ENCODE measurements at places on chromosomes 13 and 19. TPM values are rescaled to one million over a fixed set of nuclear protein-coding genes. Genes with fewer than 3 reads are reported as not detected.
A peak's percentile ranks its signal among the peaks of the same experiment; 100 is the strongest.

DNA sequence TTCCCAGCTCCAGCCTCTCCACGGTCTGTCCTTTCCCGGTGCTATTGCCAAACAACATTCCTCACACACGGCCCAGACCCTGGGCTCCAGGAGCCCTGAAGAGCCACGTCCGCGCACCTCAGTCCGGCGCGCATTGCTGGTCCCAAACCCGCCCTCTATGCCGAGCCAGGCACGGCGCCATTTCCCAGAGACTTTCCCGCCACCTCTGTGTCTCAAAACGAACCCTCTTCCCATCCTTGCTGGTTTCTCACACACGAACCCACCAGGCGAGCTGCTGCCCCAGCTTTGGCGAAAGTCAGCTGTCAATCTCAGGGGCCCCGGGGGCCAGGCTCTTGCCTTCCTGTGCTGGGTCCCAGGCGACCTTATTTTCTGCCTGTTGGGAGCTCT is 28.0 kb upstream of the F7 start:
- H3K4me3 ChIP-seq, result no peak overlapping the region
- H3K27me3 ChIP-seq, result no peaks in the 10 kb centered on the region
- H3K36me3 ChIP-seq, result no peaks in the 10 kb centered on the region
- H3K4me1 ChIP-seq, result no peaks in the 10 kb centered on the region

DNA sequence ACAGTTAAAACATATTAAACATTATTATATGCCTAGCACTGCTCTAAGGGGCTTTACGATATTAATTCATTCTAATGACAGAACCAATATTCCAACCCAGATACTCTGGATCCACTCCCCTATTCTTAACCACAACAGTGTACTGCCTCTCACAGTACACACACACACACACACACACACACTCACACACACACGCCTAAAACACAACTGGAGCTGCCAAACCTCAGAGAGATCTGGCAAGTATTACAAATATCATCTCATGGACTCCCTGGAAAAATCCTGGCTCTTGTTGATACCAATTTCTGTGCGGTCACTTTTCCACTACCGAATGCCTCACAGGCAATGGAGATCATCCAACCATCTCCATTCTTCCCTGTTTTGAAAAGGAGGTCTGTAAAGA is 1.3 kb downstream of the ZNF780A start:
- H3K4me1 ChIP-seq, result peaks cover 6% of the 10 kb centered on the region
- H3K36me3 ChIP-seq, result peaks cover 2% of the 10 kb centered on the region
- DNase-seq, result no peak

- H3K27me3 ChIP-seq, result no peaks in the 10 kb centered on the region
- no peak overlapping the region for H3K27ac ChIP-seq
- no peak for DNase-seq
- H3K4me3 ChIP-seq, result no peak overlapping the region
- H3K4me1 ChIP-seq, result no peaks in the 10 kb centered on the region
These were observed 130.5 kb downstream of the ATP11A start for GRCh38 chr13:112820318-112820717.

- H3K4me3 ChIP-seq, result no peak overlapping the region
- DNase-seq, result no peak
- no peaks in the 10 kb centered on the region for H3K27me3 ChIP-seq
- no peak overlapping the region for H3K27ac ChIP-seq
- no peaks in the 10 kb centered on the region for H3K36me3 ChIP-seq
- no peaks in the 10 kb centered on the region for H3K4me1 ChIP-seq
These were observed 128.7 kb downstream of the LIG4 start for GRCh38 chr13:108086678-108087077.

Gene FCHO1
- total RNA-seq, result 4.9 TPM

DNA sequence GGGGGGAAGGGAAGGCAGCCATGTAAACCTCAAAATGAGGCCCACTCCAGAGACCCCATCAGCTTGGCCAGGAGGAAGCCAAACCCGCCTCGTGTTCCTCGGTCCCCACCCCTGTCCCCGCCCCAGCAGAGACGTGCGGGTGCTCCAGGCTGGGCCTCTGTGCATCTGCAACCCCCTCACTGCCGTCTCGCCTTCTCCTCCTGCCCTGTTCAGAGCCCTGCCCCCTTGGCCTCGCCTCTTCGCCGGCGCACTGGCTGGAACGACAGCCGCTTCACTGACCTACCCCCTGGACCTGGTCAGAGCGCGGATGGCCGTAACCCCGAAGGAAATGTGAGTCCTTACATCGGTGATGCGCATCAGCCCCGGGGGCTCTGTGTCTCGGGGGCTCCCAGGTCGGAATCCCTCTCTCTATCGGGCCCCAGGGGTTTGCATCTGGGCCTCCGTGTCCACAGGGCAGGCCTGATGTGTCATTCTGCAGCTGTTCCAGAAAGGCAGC is 32.2 kb downstream of the TMEM161A start:
- peaks cover 7% of the 10 kb centered on the region for H3K4me1 ChIP-seq
- peak; percentile 39 for DNase-seq
- H3K27ac ChIP-seq, result no peak overlapping the region
- H3K4me3 ChIP-seq, result peak overlapping the region; percentile 34

- H3K27me3 ChIP-seq, result no peaks in the 10 kb centered on the region
- DNase-seq, result peak; percentile 76
- no peak overlapping the region for H3K27ac ChIP-seq
- no peak overlapping the region for H3K4me3 ChIP-seq
These were observed 565.1 kb downstream of the LIG4 start for GRCh38 chr13:107650081-107650701.

GRCh38 chr19:32976223-32976805 is 4.3 kb downstream of the FAAP24 start:
- no peaks in the 10 kb centered on the region for H3K27me3 ChIP-seq
- peaks cover under 1% of the 10 kb centered on the region for H3K4me1 ChIP-seq
- peak; percentile 84 for DNase-seq
- H3K4me3 ChIP-seq, result no peak overlapping the region

DNA sequence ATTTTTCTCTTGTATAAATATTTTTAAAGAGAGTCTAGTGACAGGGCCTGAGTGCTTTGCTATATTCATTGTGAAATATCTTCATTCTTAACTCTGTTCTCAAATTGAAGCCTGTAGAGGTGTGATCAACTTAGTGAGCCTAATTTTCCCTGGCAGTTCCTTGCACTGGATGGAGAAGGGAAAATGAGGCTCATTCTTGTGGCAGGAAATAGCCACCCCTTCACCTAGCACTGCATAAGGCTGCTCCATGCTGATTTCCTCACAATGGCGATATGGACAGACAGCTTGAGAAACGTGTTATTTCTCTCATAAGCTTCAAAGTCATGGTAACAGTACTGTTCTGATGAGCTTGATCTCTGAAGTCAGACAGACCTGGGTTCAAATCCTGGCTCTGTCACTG is 146.2 kb downstream of the AKAP11 start:
- H3K27me3 ChIP-seq, result no peaks in the 10 kb centered on the region
- H3K27ac ChIP-seq, result no peak overlapping the region
- H3K4me3 ChIP-seq, result no peak overlapping the region

Gene SRRM5
- total RNA-seq, result 0.28 TPM

Gene THSD8
- total RNA-seq, result 8.6 TPM

- H3K4me1 ChIP-seq, result peaks cover 8% of the 10 kb centered on the region
- H3K27ac ChIP-seq, result no peak overlapping the region
- H3K27me3 ChIP-seq, result no peaks in the 10 kb centered on the region
- no peak overlapping the region for H3K4me3 ChIP-seq
These were observed 60.0 kb upstream of the GPR183 start for GRCh38 chr13:99367106-99367616.

- H3K4me3 ChIP-seq, result no peak overlapping the region
- H3K27me3 ChIP-seq, result no peaks in the 10 kb centered on the region
- no peaks in the 10 kb centered on the region for H3K4me1 ChIP-seq
- no peaks in the 10 kb centered on the region for H3K36me3 ChIP-seq
- no peak overlapping the region for H3K27ac ChIP-seq
- no peak for DNase-seq
These were observed 20.5 kb downstream of the DZIP1 start for GRCh38 chr13:95624020-95624419.

GRCh38 chr13:38697628-38698333 is 10.9 kb downstream of the FREM2 start:
- H3K4me3 ChIP-seq, result no peak overlapping the region
- H3K4me1 ChIP-seq, result no peaks in the 10 kb centered on the region
- no peak for DNase-seq
- H3K36me3 ChIP-seq, result no peaks in the 10 kb centered on the region
- no peak overlapping the region for H3K27ac ChIP-seq

DNA sequence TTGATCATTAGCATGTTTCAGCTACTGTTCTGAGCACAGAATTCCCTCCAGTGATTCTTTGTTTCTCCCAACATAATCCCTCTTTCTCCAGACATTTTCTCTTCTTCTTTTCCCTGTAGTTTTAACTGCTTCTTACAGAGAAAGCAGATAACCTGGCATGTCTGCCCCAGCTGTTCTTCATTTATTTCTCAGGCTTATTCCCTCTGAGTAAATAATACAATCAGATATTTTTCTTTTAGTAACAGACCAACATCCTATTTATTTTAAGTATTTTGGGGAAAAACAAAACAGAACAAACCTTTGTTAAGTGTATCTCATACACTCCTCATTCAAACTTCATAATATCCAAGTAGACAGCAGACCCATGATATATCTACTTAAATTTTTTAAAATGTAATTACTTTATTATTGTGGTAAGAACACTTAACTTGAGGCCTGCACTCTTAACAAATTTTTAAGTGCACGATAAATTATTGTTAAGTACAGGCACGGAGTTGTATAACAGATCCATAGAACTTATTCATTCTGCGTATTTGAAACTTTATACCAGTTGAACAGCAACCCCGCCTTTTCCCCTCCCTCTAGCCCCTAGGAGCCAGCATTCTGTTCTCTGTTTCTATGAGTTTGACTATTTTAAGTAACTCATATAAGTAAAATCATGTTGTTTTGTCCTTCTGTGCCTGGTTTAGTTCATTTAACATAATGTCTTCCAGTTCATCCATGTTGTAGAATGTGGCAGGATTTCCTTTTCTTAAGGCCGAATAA is 540.0 kb downstream of the LMO7 start:
- H3K4me3 ChIP-seq, result no peak overlapping the region
- DNase-seq, result no peak
- H3K4me1 ChIP-seq, result no peaks in the 10 kb centered on the region

DNA sequence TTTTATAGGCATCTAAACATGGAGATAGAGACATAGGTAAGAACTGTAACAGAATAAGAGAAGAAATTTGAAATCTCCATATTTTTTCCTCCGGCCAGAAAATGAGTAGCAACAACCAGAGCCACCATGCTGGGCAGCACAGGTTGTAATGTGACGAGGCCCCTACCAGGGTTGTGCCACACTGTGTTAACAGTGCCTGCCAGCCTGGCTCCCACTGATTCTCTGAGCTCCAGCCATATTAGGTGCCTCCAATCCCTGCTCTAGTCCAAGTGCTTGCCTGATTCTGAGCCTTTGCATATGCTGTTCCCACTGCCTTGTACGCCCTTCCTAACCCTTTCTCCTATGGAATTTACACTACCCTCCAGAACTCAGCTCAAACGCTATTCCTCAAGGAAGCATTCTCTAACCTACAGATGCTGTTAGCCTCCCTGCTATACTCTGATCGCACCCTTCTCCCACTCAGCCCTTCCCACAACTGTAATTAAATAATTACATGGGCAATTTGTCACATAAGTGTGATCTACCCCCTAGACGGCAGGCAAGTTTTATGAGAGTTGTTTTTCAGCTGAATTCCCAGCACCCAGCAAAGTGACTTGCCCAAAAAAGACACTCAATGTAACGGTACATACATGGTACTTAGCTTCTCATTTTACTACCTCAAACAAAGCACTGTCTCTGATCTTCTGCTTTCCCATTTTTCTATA is 37.6 kb upstream of the STARD13 start:
- peaks cover 10% of the 10 kb centered on the region for H3K4me1 ChIP-seq
- no peak for DNase-seq
- no peaks in the 10 kb centered on the region for H3K27me3 ChIP-seq
- no peaks in the 10 kb centered on the region for H3K36me3 ChIP-seq
- no peak overlapping the region for H3K4me3 ChIP-seq
- no peak overlapping the region for H3K27ac ChIP-seq

DNA sequence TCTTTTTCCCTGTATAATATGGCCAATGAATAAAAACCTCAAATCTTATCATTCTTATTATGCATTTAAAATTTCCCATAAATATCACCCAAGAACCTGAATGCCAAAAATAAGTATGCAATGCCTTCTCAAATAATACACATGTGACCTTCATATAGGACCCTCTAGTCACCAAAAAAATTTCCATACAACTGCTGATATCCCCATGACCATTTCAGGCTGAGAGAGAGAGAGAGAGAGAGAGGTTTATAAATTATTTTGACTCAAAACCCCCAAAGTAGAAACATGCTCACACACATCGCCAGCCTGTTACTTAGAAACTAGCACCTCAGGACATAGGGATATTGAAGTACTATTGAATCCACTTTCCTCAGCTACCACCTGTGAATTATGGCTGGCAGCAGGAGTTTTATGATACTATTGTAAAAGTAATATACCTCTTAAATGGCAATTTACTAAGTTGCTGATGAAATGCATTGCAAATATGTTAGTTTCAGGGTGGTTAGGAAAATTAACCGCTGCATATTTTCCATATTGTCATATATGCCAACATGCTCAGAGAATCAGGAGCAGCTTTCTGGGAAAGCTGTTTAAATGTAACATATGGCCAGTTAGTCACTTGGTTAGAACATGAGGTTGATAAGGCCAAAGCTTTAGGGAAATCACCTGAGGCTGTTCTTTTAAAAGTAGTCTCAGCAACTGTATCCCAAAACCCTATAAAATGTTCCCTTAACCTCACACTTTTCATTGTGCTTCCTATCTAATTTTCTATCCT is 230.8 kb downstream of the DCT start:
- H3K4me1 ChIP-seq, result no peaks in the 10 kb centered on the region
- H3K4me3 ChIP-seq, result no peak overlapping the region
- no peaks in the 10 kb centered on the region for H3K27me3 ChIP-seq
- H3K27ac ChIP-seq, result no peak overlapping the region

Gene CDX2
- total RNA-seq, result not detected

DNA sequence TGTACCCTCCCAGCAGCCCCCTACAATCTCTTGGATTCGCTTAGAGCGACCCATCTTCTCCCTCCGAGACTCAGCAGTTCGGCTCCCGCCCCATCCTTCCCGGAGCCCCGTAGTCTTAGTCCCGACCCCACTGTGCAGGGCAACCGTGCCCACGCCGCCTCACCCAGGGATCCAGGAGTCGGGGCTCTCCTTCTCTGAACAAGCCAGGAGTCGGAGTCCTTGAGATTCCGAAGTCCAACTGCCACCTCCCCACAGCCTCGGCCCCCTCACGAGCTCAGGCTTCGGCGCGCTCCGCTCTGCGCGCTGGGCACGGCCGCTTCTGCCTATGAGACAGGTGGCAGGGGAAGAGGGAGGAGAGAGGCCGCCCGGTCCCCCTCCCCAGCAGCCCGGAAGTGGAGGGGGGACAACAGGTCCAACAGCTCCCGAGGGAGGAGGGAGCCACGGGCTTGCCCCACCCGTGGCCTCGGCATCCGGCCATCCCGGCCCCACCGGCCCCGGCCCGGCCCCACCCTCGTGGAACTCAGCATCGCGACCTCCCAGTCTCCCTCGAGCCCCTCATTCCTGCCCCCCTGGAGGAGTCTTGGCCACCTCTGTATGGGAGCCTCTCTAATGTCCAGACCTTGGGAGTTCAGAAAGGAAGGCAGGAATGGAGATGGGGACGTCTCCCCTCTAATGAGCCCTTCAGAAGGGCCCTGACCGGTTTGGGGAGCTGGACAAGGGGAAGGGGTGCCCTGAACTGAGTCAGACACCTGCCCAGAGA is at the start of gene PHLDB3:
PHLDB3 (minus strand) TSS at position 321 of the 760 bp plus-strand sequence. CDS start 628 bp downstream, outside the sequence.
- H3K36me3 ChIP-seq, result no peaks in the 10 kb centered on the region
- H3K27ac ChIP-seq, result peak within 1 kb of the TSS; percentile 70
- no peaks in the 10 kb centered on the region for H3K27me3 ChIP-seq
- DNase-seq, result no peak
- H3K4me1 ChIP-seq, result peaks cover 12% of the 10 kb centered on the region

All from adrenal gland (tissue), 19 donors.